ENCODE measurements at places on chromosomes 3 and 15.

GRCh38 chr3:108346301-108347227 lies 50.2 kb downstream of the HHLA2 start:
- DNase-seq = no peak

DNA sequence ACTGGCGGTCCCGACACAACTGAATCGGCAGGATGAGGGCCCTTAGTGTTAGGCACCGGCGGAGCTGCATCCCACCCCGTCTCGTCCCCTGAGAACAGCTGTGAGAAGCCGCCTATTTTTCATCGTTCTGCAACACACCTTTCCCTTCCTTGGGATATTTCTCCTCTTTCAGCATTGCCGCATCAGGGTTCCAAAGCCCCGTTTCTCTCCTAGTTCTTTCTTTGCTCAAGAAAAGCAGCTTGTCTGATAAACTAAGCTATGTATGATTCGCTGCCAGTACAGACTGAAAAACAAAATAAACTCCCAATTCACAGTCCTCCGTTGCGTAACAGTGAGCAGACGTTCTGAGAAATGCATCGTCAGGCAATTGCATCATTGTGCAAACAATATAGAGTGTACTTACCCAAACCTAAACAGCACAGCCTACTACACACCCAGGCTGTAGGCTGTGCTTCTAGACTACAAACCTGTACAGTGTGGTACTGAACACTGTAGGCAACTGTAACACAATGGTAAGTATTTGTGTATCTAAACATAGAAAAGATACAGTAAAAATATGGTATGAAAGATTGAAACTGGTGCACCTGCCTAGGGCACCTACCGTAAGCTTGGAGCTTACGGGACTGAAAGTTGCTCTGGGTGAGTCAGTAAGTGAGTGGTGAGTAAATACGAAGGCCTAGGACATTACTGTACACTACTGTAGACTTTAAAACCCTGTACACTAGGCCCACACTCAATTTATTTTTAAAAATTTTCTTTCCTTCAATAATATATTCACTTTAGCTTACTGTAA lies 8.9 kb upstream of the ADAMTS17 start:
- no peak for DNase-seq

DNA sequence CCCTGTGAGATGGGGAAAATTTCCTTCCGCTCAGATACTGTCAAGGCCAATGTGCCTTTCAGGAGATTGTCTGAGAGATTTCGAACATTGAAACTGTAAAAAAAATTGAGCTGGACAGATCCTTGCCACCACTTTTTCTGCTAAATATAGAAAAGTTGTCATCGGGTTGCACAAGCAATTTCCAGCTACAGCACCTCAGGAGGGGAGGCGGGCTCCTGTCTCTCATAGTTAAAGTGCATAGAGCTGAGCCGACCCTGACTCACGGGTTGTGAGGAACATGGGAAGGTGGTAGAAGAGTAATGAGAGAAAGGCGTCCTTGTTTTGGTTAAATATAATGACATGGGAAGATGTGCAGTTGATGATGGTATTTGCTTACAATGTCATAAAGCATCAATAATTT lies 160.6 kb upstream of the ICE2 start:
- DNase-seq = no peak

DNA sequence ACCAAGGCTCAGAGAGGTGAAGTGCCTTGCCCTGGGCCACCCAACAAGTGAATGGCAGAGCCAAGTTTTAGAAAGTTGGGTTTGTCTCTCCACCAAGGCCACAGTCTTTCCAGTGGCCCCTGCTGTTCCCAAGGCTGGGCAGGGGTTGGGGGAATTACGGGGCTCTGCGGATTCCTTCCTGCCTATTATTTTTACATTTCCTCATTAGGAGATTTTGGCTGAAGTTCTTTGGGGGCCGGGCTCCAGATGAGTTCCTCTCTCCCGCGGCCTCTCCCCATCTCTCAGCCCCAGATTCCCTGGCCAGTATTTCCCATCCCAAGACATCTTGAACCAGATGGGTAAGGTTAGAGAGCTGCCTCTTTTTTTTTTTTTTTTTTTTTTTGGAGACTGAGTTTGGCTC lies 44.0 kb upstream of the SMAD6 start:
- no peak for DNase-seq

DNA sequence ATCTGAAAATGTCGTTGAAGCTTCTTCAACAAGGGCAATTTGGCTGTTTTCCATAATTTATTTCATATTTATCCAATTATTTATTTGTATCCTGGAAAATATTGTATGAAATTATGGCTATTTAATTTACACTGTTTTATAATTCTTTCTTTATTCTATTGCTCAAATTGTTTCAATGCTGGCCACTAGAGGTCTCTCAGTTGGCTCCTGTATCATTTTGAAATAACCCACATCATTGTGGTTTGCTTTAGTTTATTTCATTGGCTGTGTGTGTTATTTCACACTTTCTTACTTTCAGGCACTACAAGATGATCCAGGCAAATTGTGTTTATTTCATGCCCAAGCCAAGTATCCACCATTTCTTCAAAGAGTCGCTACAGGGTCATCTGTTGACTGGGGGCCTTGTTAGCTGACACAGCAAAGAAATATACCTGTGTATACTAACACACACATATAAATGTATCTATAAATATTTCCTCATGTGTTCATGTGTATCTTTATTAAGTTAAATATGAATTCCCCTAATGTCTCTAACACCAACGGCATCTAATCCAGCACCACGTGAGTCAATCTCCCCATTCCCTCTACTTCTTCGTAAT lies 86.2 kb downstream of the NPAP1 start:
- DNase-seq = no peak

DNA sequence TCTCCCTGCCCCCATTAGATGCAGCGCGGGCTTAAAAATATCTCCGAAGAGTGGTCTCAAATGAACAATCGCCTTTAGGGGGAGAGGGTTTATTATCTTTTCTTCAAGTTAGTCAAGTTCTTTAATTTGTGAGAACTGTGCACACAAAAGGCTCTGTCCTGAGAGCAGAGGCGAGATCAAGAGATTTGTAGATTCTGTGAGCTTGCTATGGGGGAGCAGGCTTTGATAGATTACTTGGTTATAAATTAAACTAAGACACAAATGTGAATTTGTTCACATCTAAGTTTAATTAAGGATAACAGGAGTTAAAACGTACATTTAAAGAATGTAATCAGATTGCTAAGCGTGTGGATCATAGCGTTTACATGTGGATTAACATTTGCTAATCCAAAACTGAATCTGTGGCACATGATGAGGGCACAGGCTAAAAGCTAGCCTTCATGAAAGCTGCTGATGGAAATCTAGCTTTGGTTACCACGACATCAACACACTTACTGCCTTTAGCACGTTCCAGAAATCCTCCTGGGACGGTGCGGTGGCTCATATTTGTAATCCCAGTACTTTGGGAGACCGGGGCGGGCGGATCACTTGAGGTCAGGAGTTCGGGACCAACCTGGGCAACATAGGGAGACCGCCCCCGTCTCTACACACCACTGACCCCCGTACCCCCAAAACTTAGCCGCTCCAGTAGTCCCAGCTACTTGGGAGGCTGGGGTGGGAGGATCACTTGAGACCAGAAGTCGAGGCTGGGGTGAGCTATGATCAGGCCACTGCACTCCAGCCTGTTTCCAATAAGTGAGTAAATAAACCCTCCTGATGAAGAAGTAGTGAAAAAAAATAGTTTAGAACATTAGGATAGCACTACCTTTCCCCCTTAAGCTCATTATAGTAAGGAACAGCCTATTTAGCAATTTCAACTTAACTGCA lies 1.0 kb upstream of the PRTG start:
- DNase-seq = no peak

DNA sequence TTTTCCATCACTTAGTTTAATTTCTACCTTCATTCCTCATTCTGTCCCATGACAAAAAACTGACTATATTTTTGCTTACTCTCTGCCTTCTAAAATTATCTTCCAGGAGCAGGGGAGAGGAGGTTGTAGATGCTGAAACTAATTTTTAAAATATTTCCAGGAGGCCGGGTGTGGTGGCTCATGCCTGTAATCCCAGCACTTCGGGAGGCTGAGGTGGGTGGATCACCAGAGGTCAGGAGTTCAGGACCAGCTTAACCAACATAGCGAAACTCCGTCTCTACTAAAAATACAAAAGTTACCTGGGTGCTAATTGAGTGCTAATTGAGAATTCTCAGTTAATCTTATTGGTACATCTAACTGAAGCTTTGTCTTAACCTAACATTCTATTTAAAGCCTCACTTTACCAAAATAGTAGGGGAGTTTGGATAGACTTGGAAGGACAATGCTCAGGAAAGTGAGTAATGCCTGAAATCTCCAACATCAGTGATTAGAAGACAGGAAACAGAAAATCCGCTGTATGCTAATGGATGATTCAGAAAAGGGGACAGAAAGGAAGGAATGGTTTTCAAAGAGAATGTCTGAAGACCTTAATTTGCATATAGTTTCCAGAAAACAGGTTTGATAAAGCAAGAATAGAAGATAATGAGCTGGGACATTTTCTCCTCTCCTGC lies 336.1 kb downstream of the GBE1 start:
- no peak for DNase-seq

GRCh38 chr3:17672506-17672905 lies 69.9 kb downstream of the TBC1D5 start:
- no peak for DNase-seq
